ENCODE measurements at places on chromosomes 3 and 15.

GRCh38 chr3:54259636-54260035 lies 137.3 kb downstream of the CACNA2D3 start:
- DNase-seq: no peak

DNA sequence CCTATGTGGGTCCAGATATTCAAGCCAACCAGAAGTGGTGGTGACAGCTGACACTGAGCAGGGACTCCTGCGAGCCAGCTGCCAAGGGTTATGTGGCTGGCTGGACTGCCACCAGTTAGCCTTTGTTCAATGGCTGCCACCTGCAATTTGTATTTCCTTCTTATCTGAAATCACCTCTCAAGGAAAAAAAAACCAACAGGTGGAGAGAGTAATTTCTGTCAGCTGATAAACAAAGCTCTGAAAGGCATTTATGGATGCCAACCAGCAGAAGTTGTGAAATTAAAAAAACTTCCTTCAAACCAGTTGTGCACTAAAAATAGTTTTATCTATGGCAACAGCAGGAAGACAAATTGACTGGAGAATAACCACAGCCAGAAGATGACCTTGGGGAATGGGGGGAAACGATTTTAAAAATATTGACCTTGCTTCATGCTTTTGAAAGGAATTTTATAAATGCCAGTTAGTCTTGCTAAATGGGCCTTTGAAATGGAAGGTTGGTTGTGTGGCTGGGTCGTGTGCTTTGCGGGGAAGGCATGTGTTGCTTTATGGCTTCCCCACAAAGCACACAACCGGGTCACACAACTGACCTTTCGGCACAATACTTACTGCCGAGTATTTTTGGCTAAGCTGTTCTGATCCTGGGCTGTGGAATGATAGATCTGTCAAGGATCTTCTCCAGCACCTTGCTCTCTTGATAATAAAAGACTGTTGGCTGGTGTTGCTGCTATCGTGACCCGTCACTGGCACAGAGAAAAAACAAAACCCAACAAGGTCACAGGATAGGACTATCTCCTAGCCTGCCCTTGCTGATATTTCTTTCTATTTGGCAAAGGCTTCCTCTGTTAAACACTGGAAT lies 3.5 kb downstream of the MYZAP start:
- no peak for DNase-seq

DNA sequence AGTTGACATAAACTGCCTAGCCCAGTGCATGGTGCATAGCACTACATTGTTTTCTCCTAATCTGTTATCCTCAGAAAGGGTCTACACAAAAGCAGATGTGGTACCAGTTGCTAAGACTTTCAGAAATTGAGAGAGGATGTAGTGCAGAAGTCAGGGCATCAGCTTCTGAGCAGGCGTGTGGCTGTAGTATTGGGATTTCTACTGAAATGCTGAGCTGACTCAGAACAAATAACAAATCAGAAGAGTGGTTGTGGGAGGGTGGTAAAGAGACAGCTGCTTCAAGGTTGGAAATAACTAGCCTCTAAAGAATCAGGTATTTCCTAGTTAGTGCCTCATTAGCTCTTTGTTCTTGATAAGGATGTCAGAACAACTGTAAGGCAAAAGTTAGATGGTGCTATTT lies 161.3 kb downstream of the AKAP13 start:
- no peak for DNase-seq

DNA sequence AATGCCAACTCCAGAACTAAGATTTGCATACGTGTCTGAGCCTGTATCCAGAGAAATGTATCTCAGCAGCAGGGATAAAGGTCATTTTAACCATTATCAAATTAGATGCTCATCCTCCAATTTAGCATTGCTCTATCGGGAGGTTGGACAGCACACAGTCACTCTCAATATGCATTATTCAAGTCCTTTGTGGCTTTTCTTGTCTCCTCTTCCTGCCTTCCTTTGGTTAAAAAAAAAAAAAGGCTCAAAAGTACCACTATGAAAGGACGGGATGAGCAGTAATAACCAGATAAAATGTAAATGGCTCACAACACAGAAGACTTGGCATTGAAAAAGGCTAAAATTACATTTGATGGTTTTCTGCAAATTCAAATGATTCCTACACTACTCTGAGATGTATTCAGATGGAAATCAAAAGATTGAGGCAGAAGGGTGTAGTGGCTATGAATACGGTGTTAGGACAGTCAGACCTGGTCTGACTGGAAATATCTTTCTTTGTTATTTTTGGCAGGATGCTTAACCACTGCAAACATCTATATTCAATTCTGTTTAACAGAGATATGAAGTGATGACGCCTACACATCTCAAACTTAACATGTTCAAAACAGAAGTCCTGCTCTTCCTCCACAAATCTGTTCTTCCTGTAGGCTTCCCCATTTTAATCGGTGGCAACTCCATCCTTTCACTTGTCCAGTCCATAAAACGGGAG lies 109.6 kb downstream of the ADAMTS9 start:
- no peak for DNase-seq

DNA sequence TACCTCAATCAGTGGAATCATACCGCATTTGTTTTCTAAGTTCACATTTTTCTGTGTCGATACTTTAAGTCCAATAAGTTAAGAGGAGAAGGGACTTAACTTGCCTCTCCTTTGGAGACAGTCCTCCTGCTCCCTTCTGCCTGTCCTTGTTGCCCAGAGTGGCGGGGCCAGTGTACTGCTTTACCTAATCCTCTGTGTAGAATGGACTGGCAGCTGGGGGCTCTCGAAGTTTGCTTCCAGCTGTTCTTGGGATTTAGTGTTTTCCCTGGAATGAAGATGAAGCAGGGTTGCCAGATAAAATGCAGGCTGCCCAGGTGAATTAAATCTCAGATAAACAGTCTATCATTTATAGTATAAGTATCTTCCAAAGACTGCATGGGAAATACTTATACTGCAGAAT lies 287.6 kb upstream of the C2CD4B start:
- DNase-seq: no peak

DNA sequence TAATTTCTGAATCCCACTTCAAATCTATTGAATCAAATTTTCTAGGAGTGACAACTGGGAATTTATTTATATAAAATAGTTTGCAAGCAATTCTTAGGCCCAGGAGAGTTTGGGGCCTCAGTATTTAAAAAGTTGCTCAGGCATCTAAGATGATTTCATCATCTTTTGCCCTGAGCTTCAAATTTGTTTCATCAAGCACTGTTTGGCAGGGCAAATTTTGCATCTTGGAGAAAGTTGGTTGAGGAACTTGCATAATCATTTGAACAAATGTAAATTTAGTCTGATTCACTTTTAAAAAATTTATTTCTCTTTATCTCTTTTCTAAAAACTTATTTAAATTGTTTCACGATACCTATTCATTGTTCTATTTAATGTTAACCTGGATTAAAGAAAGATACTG lies 702.8 kb downstream of the SI start:
- DNase-seq: no peak

DNA sequence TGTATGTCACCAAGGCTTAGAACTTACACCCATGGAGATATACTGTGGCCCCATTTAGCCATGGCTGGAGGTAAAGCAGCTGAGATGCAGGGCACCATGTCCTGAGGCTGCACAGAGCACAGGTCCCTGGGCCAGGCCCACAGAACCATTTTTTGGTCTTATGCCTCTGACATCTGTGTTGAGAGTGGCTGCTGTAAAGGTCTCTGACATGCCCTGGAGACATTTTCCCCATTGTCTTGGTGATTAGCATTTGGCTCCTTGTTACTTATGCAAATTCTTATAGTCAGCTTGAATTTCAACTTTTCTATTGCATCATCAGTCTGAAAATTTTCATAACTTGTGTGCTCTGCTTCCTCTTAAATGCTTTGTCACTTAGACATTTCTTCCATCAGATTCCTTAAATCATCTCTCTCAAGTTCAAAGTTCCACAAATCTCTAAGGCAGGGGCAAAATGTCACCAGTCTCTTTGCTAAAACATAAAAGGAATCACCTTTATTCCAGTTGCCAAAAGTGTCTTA lies 701.3 kb downstream of the EPHA3 start:
- no peak for DNase-seq

DNA sequence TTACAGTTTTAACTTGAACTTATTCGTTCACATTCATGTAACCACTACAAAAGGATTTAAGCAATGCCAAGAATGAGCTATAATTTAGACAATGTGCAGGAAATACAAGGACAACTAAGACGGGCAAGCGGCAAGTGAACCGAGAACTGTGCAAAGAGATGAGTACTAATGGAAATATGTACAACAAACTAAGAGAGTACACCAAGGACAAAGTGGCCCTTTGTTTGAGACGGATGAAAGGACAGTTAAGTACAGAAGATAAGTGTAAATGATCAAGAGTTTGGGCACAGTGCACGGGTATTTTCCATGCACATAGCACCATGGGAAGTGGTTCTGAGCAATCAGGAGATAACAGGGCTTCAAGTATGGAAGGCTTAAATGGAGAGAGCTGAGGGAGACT lies 281.7 kb downstream of the ROBO2 start:
- no peak for DNase-seq

GRCh38 chr3:67846166-67846565 lies 191.8 kb upstream of the SUCLG2 start:
- DNase-seq: no peak

DNA sequence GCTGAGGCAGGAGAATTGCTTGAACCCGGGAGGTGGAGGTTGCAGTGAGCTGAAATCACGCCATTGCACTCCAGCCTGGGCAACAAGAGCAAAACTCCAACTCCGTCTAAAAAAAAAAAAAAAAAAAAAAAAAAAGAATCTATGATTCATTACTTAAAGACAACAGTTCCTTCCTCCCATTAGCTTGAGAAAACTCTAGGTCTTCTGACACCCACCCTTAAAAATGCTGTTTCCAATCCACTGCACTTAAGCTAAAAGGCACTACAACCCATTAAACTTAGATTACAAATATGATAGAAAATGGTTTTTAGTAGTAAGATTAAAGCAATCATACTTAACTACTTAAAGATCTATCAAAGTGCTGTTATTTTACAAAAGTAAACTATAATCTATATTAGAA lies 40.0 kb upstream of the BHLHE40 start:
- DNase-seq: no peak
